ENCODE measurements at places on chromosomes 7 and 10.
A peak's percentile ranks its signal among the peaks of the same experiment; 100 is the strongest.

- no peak for DNase-seq
Measured at GRCh38 chr7:128100949-128101713, 69.9 kb upstream of the LRRC4 start.

DNA sequence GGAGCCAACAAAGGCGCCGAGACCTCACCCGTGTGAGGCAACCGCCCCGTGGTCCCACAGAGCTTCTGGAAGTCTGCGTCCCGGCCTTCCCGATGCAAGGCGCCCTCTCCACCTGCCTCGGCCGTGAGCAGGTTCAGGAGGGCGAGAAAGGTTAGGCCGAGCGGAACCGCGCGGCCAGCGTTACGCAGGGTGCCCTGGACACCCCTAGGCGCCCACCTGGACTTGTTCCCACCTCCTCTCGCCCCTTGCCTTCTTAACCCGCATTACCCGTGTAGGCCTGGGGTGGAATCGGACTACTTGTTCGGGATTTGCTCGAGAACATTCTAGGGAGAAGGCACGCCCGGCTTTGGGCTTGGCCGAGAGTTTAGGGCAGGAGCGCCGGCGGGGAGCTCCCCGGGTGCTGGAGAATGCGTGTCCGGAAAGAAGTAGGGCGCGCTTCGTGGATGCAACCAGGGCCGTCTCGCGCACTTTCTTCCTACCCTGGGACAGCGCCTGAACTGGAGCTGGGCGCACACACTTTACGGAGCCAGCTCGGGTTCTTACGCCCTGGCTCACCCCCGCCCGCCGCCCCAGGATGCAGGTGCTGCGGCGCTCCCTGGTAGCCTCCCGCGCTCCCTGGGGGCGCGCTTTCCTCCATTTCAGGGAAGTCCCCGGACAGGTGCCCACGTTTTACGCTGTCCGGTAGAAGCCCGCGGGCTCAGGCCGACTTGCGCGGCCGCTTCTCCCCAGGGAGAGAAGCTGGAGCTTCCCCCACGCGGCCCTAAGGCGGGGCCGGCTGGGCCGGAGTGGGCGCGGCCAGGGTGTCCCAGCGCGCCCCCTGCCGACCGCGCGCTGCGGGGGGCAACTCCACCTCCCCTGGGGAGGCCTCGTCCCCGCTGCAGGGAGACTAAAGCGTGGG is 74.5 kb downstream of the INSIG1 start:
- DNase-seq = no peak

- DNase-seq = peak; percentile 60
Measured at GRCh38 chr10:110209454-110209925, 2.1 kb downstream of the MXI1 start.

DNA sequence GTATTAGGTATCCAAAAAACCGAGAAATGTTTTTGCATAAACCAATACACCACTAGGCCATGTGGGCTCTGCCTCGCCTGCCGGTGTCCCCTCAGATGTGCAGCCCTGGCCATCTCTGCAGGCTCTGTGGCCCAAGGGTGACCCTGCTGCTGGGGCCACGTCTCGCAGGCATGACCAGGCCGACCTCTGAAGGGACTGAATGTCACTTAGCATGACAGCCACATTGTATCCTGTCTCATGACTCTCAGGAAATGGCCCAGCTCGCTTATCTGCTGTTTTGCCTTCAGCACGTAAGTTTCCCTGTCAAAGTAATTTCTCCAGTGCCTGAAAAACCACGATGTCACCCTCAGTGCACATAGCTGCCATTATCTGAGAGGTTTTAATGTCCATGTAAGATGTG is 49.5 kb upstream of the ZNF32 start:
- DNase-seq = no peak

GRCh38 chr10:129389194-129389593 is 77.8 kb upstream of the MGMT start:
- no peak for DNase-seq

- no peak for DNase-seq
Measured at GRCh38 chr10:112393827-112394226, 19.9 kb downstream of the ACSL5 start.
